ENCODE measurements at places on chromosomes 6 and 20.

DNA sequence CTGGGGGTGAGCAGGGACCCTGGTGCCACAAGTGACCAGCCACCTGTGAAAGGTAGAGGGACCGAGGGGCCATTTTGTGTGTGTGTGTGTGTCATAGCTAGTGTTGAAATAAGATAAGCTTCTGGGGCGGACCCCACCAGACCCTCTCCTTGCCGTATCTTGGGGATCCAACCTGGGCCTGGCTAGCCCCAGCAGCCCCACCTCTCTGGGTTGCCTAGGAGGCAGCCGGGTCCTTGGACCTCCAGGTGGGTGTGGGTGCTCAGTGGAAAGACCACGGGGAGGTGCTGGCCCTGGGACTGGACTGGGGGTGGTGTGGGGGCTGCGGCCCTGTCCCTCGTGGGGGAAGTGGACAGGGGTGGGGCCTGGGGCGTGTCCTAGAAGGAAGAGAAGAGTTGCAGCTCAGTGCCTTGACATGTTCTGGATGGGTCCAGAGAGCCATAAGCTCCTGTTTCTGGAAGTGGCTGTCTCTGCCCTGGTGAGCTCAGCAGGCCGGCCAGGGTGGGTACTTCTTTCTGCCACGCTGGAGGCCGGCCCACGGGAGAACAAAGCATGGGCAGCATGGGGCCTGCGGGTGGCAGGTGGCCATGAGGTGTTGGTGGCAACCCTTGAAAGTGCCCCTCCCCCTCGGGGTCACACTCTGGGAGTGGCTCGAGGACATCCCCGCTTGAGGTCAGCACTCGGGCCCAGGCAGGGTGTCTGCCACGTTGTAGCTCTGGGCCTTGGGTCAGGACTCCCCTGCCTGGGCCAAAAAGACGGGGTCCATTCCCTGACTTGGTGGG is 8.4 kb downstream of the RBBP8NL start:
- DNase-seq, result no peak

- no peak for DNase-seq
Measured at GRCh38 chr6:36460916-36461315, 18.1 kb downstream of the KCTD20 start.

DNA sequence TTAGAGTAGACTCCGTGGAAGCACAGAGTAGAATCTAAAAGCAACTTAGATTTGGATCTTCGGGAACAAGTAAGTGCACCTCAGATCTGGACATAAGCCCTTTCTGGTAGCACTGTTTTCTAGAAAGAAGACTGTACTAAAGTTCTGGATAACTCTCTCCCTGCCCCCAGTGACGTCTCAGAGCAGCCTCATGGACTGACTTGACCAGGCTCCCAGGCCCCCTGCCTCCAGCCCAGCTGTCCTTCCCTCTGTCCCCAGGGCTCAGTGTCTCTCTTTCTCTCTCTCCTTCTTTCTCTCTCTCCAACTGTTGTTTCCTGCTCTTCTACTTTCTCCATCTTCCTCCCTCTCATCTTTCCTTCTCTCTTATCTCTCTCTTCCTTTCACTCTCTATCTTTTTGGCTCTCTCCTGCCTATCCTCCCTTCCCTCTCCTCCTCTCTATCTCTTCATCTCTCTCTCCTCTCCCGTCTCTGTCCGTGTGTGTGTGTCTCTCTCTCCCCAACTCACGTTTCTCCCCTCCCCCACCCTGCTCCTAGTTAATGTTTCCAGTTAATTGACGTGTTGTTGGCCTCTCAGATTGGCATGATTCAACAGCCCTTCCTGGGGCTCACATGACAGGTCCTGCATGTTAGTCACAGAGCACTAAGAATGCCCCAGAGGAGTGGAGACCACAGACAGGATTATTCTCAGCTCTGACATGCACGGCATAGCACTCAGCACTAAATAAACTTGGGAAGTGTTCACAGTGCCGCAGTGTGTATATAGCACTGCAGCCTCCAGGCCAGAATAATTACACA is 180.4 kb upstream of the FOXQ1 start:
- no peak for DNase-seq

DNA sequence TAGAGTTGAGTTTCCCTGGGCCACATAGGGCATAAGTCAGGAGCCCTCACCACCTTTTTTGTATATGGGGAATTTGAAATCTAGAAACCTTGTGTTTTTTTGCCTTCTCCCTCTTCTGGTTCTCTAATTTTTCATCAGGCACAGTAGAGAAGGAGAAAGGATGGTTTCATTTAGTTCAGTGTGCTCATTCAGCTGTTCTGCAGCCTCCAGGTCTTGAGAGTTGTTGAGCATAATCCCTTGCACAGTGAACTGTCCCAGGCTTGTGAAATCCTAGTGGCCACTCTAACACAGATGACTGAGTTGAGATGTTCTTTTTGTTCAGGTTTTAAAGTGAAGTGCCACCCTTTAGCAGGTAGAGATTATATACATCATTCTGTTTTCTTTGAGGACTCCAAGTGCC is 183.5 kb downstream of the CDKAL1 start:
- no peak for DNase-seq

GRCh38 chr20:57308451-57309271 is 20.9 kb upstream of the SPO11 start:
- no peak for DNase-seq

DNA sequence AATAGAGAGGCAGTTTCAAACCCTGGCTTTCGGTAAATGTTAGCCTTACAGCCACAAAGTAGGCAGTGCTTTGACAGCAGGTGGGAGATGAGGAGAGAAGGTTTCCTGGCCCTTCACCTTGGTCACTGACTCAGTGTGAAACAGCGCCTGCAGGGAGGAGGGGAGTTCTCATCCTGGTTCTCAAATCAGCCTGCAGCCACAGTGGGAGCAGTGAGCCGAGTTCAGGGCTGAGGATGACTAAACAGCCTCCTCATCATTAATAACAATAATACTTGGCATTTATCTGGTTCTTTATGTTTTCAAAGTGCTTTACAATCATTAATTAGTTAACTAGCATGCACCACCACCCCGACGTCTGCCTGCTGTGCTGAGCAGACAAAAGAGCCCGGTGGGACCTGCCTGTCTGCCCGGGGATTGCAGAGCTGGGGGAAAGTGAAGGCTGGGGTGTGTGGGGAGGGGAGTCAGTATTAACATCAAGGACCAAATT is 59.6 kb downstream of the PRDM1 start:
- no peak for DNase-seq

DNA sequence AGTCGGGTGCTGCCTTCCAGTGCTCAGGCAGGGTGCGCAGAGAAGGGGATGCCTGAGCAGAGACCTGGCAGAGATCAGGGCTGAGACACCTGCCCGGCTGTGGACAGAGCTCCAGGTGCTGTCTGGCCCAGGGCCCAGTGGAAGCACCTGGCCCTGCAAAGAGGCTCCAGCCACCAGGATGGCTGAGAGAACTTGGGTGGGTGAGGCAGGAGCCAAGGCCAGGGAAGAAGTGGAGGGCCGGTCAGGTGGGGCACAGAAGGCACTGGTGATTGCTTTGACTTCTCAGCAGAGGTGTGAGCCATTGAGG is 31.2 kb downstream of the PNLDC1 start:
- no peak for DNase-seq

All from T-helper 9 cell (primary cell).